Frontal cortex (tissue), 4 donors: ENCODE measurements at places on chromosomes 11 and 22.

- DNase-seq, result no peak
Measured at GRCh38 chr11:120304526-120304925, 20.6 kb upstream of the TLCD5 start.

- DNase-seq, result peak; percentile 14
Measured at GRCh38 chr11:13261591-13262061, 16.0 kb upstream of the BMAL1 start.

DNA sequence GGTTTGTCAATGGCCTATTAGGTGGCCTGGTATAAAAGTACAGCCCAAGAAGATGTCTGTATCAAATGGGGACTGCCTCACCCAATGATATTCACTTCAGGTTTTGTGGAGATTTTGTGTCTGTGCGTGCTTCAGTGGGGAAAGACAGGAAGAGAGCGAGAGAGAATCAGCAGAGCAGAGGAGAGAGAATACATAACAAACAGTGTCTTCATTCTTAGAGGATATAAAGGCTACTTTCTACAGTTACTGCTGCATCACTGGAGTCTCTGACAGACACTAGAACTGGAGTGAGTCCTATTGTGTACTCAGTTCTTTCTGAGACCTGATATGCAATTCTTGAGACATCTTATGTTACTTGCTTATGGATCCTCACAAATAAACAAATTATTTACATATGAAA lies 115.0 kb downstream of the CASP12 start:
- no peak for DNase-seq

DNA sequence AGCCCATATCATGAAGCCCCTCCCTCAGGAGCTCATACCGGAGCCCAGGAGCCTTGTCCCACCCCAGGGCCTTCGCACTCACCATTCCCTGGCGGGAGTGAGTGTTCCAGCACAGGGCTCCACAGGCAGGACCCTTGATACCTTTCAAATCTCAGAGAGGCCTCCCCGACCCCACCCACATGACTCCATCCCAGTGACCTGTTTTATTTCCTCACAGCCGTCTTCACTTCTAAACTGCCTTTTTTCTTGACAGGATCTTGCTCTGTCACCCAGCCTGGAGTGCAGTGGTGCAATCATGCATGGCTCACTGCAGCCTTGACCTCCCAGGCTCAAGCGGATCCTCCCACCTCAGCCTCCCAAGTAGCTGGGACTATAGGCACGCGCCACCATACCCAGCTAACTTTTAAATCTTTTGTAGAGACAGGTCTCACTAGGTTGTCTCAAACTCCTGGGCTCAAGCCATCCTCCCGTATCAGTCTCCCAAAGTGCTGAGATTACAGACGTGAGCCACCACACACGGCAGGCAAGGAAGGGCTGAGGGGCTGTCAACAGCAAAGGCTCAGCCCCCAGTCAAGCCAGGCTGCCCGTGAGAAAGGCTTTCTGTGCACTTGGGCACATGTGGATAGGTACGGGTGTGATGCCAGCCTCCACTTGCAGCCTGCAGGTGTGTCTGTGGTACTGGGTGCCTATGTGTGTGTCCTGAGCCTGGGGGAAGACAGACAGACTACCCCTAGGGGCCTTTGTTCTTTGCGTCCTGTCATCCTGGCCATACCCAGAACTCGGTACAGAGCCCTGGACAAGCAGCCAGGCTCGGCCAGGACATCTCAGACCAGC lies 9.3 kb downstream of the RPL3 start:
- no peak for DNase-seq

DNA sequence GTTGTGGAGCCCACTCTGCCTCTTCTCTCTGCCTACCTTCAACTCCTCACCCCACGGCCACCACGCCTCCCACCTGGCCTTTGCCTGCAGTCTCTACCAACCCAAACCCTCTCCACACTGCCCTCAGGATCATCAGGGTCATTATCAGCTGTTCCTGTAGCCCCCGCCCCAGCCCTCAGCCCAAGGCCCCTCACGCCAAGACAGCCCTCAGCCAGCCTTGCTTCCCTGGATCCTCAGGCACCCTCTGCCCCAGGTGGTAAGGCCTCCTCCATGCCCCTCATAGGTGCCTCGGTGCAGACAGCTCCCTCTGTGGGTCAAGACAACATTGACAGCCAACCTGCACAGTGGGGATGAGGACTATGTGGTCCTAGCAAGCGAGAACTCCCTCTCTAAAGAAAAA lies 1.7 kb downstream of the SBF1 start:
- no peak for DNase-seq

DNA sequence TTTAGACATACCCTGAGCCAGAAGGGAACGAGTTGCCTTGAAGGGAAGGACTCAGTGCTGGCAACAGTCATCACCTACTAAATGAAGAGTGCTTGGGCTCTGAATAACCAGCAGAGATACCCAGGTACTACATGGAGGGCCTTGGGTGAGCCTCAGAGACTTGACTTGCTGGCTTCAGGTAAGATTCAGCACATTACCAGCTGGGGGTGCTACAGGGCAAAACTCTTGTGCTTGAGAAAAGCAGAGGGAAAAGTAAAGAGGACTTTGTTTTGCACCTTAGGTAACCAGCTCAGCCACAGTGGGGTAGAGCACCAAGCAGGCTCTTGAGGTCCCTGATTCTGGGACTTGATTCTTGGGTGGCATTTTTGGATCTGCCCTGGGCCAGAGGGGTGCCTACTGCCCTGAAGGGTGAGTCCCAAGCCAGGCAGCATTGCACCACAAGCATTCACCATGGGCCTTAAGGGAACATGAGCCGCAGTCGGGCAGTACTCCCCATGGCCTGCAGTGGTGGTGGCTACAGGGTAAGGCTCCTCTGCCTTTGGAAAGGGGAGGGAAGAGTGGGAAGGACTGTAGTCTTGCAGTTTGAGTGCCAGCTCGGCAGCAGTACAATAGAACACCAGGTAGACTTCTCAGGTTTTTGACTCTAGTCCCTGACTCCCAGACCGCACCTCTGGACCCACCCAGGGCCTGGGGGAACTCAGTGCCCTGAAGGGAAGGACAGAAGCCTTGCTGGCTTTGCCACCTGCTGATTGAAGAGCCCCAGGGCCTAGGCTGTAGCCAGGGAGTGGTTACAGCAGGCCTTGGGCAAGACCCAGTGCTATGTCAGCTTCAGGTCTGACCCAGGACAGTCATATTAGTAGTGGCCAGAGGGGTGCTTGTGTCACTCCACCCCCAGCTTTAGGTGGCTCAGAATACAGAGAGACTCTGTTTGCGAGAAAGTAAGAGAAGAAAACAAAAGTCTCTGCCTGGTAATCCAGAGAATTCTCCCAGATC lies 22.7 kb upstream of the PLEKHA7 start:
- DNase-seq, result no peak

- peak; percentile 94 for DNase-seq
Measured at GRCh38 chr11:46845740-46846509, at the start of gene CKAP5. Gene CKAP5 (minus strand): TSS chr11:46846280. CDS start chr11:46821231, 25,049 bp downstream.

DNA sequence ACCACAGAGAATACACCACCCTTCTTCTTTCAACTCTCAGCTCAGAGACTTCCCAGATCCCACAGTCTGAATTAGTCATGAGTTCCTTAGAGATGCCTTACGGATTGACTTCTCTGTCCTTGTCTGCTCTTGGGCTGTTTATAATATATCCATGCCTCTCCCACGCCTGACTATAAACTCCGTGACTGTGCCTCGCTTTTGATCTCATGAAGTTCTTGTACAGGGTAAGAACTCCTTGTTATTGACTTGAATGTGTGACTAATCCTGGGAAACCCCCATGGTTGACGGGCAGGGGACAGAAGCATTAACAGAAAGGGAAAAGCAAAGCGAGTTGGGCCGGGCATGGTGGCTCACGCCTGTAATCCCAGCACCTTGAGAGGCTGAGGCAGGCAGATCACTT lies 62.4 kb upstream of the POU2AF1 start:
- DNase-seq, result no peak

- no peak for DNase-seq
Measured at GRCh38 chr11:43686207-43686606, 5.7 kb downstream of the HSD17B12 start.

DNA sequence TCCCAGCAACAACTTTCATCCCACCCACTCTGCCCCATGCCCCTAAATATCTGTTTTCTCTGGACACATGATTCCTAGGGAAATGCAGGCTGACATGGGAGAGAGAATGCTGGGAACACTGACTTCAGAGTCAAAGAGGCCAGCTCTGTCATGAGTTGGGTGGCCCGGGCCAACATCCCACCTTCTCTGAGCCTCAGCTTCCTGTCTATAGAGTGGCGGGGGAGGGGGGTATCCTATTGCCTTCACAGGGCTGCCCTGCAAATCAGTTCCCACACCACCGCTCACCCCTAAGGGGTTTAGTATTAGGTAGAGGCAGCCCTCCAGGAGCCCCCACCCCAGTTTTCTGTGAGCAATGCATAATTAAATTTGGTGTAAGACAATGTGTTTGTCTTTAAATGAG lies 175.0 kb upstream of the NCAM1 start:
- DNase-seq, result no peak

GRCh38 chr11:115552151-115552772 lies 48.0 kb upstream of the CADM1 start:
- no peak for DNase-seq

DNA sequence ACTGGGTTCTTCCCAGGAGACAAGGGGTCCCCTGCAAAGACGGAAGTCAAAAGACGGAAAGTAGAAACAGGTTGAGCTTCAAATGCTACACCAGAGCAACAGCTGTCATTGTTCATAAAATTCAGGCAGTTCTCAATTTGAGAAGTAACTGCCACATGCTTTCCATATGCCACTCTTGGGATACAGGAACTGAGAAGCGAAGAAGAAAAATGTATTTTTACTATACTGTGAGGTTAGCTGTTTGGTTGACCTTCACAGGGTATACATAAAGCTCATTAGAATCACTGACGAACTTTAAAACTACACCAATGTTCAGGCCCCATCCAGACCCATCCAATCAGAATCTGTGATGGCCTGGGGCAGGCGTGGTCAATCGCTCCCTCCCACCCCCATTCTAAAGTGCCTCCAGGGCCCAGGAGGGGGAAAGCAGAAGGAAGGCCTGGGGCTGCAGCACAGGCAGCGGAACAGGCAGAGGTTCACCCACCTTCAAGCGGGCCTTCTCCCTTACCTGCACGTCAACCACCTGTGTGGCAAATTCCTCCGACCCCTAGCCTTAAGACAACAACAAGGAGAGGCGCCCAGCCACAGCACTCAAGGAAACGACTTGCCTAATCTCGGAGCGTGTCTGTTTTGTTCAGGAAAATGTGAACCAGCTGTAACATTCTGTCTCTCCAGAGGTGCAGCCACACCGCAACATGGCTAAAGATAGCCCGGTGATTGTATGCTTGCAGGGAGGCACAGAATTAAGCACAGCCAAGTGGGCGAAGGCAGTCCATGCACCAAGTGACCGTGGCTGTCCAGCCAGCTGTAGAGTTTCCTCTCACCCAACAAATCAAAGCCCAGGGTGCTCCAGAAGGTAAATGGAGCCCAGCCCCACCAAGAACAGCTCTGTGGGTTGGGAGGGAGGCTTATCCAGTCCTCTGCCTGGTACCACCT lies 82.6 kb downstream of the MICAL3 start:
- DNase-seq, result no peak

DNA sequence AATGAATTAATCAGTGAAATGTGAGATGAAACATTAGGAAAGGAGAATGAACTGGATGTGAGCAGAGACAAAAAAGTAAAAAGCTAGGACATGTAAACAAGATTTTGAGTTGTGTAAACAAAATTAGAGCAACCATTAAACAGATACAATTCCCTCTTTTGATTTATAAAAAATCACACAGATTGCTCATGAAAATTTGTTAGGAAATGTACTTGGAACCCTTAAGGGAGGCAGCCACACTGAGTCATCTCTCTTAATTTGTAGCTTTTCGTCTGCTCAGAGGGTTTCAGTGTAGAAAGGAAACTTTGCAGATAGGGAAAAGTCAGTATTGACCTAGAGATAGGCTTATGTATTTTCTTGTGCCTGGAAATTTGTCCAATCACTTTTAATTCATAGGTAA lies 49.6 kb upstream of the ME3 start:
- no peak for DNase-seq

- DNase-seq, result no peak
Measured at GRCh38 chr11:30983143-30983542, 386.4 kb downstream of the DCDC1 start.

- DNase-seq, result no peak
Measured at GRCh38 chr22:24554313-24555164, at the start of gene GUCD1. Gene GUCD1 (minus strand): TSS chr22:24555138. CDS start chr22:24554991, 147 bp downstream.

- no peak for DNase-seq
Measured at GRCh38 chr11:69086152-69087132, 37.7 kb downstream of the TPCN2 start.

GRCh38 chr22:30240541-30241417 lies 5.8 kb downstream of the LIF start:
- DNase-seq, result no peak
